HFFc6 (cell line): ENCODE measurements at places on chromosomes 7 and 10. TPM values are rescaled to one million over a fixed set of nuclear protein-coding genes. Genes with fewer than 3 reads are reported as not detected.

DNA sequence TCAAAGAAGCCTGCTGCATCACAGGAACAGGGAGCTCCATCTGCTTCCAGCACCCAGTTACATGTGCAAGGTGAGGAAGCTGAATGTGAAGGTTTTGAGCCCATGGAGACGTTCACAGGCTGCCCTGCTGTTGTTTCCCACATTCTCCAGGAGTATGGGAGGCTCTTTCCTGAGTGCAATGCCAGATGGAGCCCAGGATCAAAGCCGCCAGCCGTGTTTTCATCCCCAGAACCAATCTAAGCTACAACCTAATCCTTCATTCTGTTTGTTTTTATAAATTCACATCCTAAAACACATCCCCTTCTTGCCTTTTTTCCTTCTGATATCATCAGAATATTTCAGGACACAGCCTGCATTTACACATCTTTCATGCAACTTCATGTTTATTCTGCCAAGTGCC, 98.9 kb upstream of the PRR15 start:
- peaks cover 23% of the 10 kb centered on the region for H3K27me3 ChIP-seq
- H3K4me3 ChIP-seq: no peak overlapping the region
- H3K27ac ChIP-seq: no peak overlapping the region
- H3K36me3 ChIP-seq: no peaks in the 10 kb centered on the region

Gene SRRM3
- total RNA-seq: 0.15 to 0.19 TPM in 2 of 3 replicates, not detected in the other

GRCh38 chr10:100744136-100744986, 1.0 kb upstream of the PAX2 start:
- no peaks in the 10 kb centered on the region for H3K36me3 ChIP-seq
- H3K4me1 ChIP-seq: peaks cover 13% of the 10 kb centered on the region
- peak overlapping the region; percentile 49; the same call in 1 of the 2 replicates for H3K4me3 ChIP-seq
- no peak overlapping the region for H3K27ac ChIP-seq

Gene WDR86
- total RNA-seq: not detected in 3 replicates

DNA sequence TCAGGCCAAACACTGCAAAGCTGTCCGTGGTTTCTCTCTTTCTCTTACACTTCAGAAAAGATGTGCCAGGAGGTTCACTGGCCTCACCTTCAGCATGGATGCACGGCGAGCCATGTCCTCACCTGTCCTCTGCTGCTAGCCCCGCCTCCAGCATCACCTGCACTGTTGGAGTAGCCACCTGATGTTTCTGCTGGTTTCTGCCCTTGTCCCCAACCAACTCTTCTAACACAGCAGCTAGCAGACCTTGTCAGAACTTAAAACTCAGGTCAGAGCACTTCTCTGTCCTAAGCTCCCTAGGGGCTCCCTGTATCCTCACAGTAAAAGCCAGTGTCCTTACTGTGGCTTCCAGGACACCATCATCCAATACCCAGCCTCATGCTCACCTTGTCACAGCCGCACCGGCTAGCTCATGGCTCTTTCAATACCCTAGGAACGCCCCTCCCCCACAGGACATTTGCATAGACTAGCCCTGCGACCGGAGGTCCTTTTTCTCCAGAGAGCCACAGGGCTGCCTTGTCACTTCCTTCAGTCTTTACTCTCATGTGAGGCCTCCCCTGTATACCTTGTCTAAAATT, 15.2 kb downstream of the PALD1 start:
- no peak overlapping the region for H3K4me3 ChIP-seq
- H3K4me1 ChIP-seq: no peaks in the 10 kb centered on the region
- H3K36me3 ChIP-seq: no peaks in the 10 kb centered on the region
- no peak for DNase-seq
- H3K27ac ChIP-seq: no peak overlapping the region

DNA sequence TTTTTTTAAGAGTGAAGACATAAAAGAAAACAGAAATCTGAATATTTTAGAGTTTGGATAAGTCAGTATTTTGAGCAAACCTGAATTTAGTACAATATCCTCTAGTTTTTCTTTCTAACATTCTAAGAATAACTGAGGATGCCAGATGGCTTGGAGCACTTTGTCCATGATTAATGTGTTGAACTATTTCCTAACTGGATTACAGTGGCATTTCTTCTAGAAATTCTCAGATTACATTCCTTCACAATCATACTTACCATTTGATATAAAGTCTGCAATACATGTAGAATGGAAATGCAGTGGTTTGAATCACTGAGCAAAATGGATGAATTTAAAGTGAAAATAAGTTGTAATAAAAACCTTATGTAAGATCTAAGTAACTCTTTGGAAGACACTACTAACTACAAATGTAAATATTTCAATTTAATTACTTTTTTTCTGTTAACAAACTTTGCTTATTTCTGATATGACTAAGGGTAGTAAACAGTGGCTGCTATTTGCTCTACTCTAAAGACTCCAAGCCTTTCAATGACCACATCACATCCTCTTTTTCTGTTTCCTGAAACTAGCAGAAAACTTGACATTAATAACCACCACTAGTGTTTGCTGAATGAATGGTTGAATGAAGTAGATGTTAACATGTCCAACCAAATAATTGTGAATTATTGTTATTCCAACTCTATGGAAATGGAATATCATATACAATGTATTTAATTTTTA, 102.8 kb downstream of the PRKG1 start:
- H3K4me3 ChIP-seq: peak overlapping the region; percentile 34; the same call in 1 of the 2 replicates
- DNase-seq: peak; percentile 62
- peak overlapping the region; percentile 7 for H3K27ac ChIP-seq
- no peaks in the 10 kb centered on the region for H3K27me3 ChIP-seq
- peaks cover 27% of the 10 kb centered on the region for H3K4me1 ChIP-seq

DNA sequence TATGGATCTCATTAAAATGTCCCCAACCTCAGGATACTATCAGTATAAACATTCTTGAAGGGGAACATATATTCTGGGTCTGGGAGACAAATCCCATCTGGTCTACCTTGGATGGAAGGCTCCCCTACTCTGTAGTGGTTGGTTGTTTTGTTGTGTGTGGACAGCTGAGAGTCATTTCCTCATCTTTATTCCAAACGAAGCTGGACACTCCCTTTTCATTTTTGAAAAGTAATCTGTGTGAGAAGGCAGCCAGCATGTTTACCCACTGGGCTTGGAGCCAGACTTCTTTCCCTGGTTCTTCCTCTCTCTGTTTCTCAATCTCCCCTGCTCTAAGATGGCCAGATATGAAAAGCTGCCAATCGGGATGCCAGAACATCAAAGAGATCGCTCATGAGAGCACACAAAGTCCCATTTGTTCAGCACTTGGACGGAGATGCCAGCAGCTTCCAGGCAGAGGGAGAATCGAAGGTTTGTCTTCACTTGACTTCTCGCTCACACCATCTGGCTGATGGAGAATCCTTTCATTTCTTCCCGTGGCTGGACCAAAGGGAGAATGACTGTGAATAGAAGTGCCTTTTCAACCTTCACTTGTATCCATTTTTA, 108.1 kb upstream of the AGR3 start:
- H3K27me3 ChIP-seq: no peaks in the 10 kb centered on the region
- H3K4me1 ChIP-seq: peaks cover 29% of the 10 kb centered on the region
- H3K27ac ChIP-seq: peak overlapping the region; percentile 80
- H3K4me3 ChIP-seq: peak overlapping the region; percentile 88
- DNase-seq: peak; percentile 66

- no peaks in the 10 kb centered on the region for H3K4me1 ChIP-seq
- H3K27ac ChIP-seq: no peak overlapping the region
- H3K36me3 ChIP-seq: peaks cover 4% of the 10 kb centered on the region; the same call in 1 of the 2 replicates
- H3K4me3 ChIP-seq: no peak overlapping the region
- no peak for DNase-seq
Observed at GRCh38 chr10:90062786-90063185, 361.4 kb downstream of the KIF20B start.

DNA sequence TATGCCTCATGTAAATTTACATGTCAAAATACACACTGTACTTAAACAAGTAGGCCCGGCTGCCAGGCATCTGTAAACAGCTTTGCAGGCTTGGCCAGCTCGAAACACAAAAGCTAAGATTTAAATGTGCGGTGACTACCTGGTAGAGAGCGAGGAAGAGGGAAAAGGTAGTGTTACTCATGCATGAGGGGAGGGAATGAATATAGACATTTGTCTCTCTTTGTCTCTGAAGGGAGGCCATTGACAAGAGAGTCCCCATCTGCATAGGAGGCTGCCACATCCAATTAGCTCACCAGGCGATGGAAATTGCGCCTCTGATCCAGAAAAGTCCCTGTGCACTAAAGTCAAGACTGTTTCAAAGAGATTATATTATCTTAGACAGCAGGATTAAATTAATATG, 535.8 kb downstream of the PTPRN2 start:
- H3K4me1 ChIP-seq: no peaks in the 10 kb centered on the region
- no peaks in the 10 kb centered on the region; the same call in 1 of the 2 replicates for H3K27me3 ChIP-seq
- peaks cover 8% of the 10 kb centered on the region; the same call in 1 of the 2 replicates for H3K36me3 ChIP-seq
- no peak overlapping the region for H3K27ac ChIP-seq
